ENCODE measurements at places on chromosomes 2 and 18. TPM values are rescaled to one million over a fixed set of nuclear protein-coding genes. Genes with fewer than 3 reads are reported as not detected.

DNA sequence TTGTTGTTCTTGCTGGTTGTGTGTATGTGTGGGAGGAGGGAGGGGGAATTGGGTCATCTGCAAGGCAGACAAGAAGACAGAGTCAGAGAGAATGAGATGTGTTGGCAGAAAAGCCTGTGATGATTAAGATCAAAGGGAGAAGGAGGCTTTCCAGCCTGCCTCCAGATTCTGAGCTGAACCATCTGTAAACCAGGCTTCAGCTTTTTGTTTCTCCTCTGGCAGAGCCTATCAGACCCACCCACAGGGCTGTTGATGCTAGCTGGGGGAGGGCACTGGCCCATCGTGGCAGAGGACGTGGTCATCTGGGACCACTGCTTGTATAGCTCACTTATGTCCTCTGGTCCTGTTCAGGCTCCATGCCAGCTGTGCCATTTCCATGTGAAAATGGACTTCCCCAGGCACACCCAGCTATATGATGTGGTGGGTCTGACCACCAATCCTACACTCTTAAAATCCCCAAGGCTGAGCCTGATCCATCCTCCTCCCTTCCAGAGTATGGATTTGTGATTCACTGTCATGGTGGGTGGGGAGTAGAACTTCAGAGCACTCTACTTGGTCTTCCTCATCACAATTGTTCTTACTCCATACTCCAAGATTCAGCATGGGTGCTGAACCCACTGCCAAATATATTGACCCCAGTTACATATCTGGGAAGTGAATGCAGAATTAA is 27.8 kb upstream of the COL6A3 start:
- peak; percentile 36 for DNase-seq

Gene GPAT2
- total RNA-seq, result 5.3 TPM

Gene EFR3B
- 0.06 TPM for total RNA-seq

Gene MPP4
- not detected for total RNA-seq

DNA sequence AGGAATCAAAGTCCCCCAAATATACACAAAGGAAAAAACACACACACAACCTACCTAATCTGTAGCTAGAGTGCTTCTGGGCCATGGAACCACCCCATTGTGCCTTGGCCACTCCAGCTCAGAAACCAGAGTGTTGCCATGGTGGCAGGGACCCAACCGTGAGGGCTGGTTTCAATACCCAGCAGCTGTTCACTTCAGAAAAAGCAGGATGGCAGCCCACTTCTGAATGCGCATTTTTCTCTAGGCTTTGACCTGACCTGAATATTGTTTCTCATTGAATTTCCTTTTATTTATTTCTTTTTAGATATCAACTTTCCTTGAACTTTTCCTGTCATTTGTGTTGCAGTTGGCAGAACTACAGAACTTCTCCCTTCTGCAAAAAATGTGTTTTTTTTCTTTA is 43.0 kb upstream of the EHBP1 start:
- no peak for DNase-seq

Gene CPSF3
- total RNA-seq, result 58.2 TPM

Gene GREB1
- 0.10 TPM for total RNA-seq

GRCh38 chr2:177090967-177091366 is 121.6 kb upstream of the HNRNPA3 start:
- no peak for DNase-seq

Gene ZSWIM2
- total RNA-seq, result not detected

Gene CROCC2
- not detected for total RNA-seq

- no peak for DNase-seq
Measured at GRCh38 chr2:39115556-39115955, 5.3 kb downstream of the SOS1 start.

- DNase-seq, result no peak
Measured at GRCh38 chr2:231200805-231201474, 2.5 kb downstream of the ARMC9 start.

GRCh38 chr18:62586781-62587487 is 64.1 kb downstream of the ZCCHC2 start:
- no peak for DNase-seq

Gene PCBP1
- total RNA-seq, result 527 TPM

DNA sequence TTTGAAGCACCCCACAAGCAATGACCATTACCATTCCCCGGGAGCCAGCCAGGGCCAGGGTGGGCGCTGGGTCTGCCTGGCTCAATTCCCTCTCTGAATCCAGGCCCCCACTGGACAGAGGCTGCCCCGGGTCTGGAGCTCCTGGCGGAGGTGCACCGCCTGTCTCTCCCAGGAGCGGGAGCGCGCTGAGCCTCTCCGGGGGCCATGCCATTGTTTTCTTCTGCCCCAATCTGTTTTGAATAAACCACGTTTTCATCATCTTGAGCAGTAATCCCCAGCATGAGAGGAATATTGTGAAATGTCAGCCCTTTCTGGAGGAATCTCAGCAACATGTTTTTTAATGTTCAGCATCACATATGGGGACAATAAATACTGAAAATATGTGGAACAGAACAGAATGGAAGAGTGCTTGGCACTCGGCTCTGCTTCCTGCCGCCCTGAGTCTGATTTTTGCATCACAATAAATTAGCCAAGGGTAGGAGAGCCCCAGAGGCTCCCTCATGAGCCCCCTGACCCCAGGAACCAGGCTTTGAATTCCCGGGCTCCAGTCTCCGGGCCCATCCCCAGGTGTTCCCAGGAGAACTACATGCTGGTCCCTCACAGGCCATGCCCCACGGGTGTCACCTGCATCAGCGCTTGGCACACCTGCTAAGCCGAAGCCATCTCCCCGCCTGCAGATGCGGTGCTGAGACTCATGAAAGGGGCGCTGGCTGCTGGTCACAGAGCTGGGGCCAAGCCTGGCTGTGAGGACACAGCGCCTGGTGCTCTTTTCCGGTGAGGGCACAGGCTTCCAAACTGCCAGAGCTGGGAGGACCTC is 88.8 kb downstream of the INHBB start:
- no peak for DNase-seq

DNA sequence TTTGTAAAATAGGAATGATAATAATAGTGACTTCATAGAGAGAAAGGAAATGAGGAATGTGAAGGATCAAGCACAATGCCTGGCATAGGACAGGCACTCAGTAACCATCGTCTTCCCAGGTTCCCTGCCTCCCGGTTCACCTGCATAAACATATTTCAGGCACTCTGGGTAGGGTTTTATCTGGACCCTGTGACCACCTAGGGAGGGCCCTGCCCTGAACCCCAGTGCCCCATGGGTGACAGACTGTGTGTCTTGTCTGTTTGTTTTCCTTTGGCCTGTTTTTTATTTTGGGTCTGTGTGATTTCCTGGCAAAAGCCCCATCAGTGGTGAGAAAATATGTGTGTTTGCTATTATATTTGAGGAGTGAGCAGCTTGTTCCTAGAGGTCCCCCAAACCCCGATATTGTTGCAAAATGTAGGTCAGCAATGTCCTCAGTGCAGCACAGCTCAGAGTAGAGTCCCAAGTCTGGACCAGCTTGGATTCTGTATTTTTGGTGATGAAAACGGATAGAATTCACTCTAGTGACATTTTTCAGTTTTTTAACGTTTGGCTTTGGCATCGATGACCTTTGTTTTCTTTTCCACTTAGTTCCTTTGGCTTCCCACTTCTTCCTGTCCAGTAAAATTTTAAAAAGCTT is 9.6 kb upstream of the NT5C1B start:
- no peak for DNase-seq

DNA sequence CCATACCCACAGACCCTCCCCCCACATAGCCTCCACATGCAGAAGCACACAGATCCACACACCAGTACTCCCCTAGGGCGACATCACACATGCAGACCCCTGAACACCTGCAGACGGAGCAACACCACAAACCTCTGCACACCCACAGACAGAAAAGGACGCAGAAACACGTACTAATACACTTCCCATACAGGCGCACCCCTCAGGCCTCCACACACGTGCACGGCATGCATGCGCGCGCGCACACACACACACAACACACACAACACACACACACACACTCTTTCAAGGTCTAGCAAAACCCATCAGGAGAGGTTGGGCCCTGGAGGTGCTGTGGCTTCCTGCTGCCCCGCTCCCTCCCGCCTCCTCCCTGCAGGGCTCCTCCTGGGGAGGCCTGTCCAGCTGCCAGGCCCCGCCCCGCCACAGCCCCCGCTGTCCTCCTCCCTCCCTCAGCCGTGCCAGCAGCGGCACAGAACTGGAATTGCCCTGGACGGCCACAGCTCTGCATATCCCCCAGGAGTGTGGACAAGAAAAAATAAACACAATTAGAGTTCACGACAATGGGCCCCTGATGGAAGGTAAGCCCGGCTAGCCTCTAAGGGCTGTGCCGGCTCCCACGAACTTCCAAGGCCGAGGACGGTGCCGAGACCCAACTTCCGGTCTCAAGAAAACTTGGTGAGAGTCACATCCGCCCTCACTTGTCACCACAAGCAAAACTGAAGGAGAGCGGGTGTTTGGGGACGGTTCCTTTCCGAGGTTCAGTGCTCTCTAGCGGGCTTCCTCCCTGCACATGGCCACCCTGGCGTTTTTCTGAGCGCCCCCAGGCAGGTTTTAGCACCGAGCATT is 6.8 kb downstream of the ZFP36L2 start:
- DNase-seq, result peak; percentile 92

DNA sequence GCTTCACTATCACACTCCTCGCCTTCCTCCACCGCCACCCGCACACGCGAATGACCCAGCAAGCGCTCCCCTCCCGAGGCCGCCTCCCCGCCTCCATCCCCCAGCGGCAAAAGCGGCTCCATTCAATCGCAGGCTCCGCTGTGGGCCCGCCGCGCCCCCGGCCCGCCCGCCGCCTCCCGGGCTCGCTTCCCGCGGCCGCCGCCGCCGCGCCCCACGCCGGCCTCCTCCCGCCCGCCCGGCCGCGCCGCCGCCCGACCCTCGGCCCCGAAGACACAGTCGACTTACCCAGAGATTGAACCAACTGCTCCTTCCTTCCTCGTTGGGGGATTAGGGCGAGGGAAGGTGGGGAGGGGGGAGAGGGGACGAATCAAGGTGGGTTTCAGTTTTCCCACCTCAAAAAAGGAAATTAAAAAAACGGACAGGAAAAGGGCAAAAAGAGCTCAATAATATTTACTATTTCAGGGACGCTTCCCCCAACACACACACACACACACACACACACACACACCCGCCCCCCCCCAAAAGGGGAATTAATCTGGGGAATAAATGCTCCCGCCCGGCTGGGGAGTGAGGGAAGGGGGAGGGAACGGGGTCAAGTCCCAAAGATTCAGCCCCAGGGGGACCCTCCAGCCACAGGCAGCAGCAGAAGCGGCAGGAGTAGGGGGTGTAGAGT is 743 bp downstream of the XPO1 start:
- peak; percentile 37 for DNase-seq

GRCh38 chr2:212708355-212708754 is 169.8 kb upstream of the ERBB4 start:
- no peak for DNase-seq

- DNase-seq, result peak; percentile 17
Measured at GRCh38 chr2:73107211-73107926, 5.4 kb downstream of the RAB11FIP5 start.

DNA sequence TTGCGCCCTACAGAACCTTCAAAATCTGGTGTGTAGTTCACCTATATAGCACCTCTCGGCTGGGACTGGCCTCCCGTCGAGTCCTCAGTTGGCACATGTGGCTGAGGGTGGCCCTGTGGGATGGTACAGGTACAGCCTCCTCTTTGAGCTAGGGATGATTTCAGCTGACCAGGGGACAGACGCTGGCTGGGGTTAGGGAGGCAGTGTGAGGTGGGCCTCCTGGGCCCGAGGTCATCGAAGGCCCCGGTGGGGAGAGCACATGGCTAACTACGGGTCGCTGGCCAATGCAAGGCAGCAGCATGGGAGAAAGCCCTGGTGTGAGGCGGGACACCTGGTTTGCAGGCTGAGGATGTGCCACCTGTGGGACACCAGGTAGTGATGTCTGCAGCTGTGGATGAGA is 304.8 kb downstream of the GBX2 start:
- DNase-seq, result no peak

Gene UGT1A8
- not detected for total RNA-seq

Gene OSR1
- total RNA-seq, result not detected

DNA sequence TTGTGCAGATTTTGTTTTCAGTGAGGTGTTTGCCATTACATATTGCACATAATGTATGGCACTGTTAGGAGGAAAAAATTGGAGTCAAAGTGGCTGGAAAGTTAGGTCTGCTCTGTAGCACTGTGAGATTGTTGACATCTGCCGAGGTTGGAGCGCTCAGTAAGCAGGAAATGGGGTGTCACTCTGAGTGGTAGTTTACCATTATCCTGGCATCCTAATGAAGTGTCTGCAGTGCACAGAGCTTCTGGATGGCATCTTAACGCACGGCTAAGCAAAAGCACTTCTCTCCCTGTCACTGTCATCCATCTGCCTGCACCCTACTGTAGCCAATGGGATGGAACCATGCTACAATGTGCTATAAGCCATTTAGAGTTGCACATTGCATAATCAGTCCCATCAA is 561.9 kb downstream of the ARHGAP15 start:
- no peak for DNase-seq

Data from activated CD4-positive, alpha-beta T cell treated with anti-CD3 and anti-CD28 coated beads, Interleukin-2, amount 10 ng/mL, durations not matched to agents 7 days and 5 days (primary cell).